ENCODE measurements at places on chromosomes 7 and 10. TPM values are rescaled to one million over a fixed set of nuclear protein-coding genes. Genes with fewer than 3 reads are reported as not detected.

DNA sequence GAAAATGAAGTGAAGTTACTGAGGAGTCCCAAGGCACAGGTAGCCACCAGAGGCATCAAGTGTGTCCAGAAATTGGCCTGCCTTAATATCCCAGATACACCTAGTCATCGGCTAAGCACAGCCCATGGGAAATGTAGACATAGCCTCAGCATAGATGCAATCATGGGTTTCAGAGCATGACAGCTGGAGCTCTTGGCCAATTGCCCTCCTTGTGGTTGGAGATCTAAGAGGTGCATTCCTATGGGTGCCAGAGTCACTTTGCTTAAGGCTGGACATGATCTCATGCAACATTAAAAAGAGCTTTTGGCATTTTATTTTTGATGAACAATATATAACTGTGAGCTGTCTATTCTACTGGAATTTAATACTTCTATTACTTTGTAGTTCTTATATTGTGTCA, 758.0 kb upstream of the LRRTM3 start:
- DNase-seq: peak; percentile 45

DNA sequence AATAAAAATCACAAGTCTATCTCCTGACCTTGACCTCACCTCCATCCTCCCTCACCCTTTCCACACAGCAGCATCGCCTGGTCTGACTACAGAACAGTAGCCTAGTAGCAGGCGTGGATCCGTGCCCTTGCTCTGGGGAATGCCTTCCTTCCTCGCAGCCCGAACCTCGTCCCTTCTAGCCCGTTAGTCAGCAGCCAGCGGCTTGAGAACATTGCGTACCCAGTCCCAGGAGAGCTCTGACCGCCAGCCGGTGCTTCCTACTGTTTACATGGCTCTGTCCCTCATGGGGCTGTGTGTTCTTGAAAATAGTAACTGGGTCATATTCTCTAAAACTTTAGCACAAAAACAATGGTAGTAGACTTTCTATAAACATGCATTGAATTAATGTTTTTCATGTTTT, 682.7 kb upstream of the IGFBP3 start:
- peak; percentile 97 for DNase-seq

GRCh38 chr7:23043441-23043840, 29.5 kb upstream of the HYCC1 start:
- peak; percentile 80 for DNase-seq

DNA sequence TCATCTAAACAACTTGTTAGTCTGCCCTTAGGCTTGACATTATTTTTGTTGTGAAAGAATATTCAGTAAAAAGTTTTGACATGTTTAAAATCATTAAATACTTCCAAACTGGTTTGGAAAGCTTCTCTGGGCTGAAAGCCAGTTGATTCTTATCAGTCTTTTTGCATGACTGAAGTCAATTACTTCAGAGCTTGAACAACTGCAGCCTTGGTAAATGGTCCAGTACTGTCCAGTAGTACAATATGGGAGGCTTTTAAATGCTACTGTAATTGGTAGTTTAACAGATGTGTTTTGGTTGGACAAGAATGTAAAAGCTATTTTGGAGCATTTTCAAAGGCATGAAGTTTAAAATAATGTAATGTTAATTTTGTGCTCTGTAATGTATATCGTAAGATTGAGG, 103.4 kb downstream of the SDK1 start:
- DNase-seq: peak; percentile 49

DNA sequence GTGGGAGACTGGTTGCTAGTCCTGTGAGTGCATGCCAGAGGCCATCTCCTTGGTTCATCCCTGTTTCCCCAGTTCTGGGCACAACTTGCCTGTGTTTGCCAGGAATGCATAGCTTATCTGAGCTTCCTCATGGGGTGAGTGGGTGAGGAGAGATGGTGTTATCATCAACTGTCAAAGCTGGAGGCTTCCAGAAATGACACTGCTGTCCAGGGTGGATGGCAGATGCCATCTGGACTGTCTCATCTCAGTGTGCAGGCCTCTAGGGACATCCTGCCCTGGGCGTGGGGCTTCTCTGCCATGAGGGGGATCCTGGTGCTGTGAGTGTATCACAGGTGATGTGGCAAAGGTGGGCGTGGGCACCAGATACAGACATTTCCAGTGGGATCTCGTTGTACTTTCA, 328.6 kb downstream of the DPP6 start:
- DNase-seq: no peak

DNA sequence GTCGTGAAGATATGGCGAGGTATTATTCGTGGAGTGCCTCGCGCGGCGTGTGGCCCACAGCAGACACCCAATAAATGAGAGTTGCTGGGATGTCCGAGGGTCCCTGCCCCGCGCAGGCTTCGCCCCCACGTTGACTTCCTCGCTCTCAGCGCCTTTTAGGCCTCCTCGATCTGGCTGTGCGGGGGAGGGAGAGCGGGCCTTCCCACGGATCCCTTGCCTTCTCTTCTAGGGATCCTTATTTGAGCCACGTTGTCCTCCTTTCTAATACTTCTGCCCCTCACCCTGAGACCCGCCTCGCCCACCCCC, 660 bp downstream of the VCL start:
- no peak for DNase-seq

DNA sequence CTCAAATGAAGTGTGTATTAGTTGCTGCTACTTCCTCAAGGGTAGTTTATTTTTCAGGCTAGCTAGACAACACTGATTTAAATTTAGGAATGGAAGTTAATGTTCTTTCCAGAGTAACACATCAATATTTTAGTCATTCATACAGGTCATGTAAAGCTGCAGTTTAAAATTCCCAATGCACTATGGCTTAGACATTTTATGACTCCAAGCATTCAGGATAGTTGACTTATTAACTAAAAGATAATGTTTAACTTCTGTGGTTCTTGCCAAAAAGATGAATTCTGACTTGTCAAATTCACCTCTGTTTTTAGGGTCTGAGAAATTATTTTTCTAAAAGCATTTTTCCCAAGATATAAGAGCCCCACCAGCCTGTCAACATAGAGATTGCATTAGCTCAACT, 131.9 kb downstream of the TFPI2 start:
- no peak for DNase-seq

GRCh38 chr7:95700917-95701316, 71.4 kb upstream of the DYNC1I1 start:
- DNase-seq: no peak

DNA sequence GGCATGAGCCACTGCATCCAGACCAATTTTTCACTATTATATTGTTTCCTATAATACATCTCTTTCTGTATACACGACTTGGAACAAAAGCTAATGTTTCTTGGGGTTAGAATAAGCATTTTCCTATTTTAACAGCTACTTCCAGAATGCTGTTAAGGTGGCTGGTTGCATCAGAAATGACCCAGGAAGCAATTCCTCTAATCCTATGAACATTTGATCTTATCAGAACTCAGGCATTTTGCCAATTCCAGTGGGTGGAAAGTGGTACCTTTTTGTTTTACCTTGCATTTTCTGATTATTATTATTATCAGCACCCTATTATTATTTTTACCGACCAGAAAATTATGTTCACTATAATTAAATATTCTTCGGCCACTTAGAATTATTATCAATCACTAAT, 73.3 kb downstream of the NDUFB2 start:
- DNase-seq: no peak

GRCh38 chr7:15737601-15738000, 51.1 kb upstream of the MEOX2 start:
- DNase-seq: no peak

GRCh38 chr10:57791546-57791945, 476.1 kb downstream of the IPMK start:
- no peak for DNase-seq

DNA sequence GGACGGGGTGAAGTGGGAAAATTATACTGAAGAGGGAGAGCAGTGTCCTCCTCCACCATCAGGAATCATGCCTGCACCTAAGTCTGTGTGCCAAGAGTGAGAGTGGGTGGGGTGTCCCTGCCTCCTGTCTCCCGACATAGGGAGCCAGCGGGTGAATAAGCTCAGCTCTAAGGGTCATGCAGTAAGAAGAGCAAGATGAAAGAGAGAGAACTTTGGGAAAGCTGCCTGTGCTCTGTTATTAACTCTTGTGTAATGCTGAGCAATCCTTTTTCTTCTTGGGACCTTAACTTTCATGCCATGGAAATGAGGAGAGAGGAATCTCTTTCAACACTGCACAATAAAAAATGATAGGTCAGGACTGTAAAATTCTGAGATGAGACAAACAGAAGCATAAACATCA, 7.9 kb upstream of the TCAF1 start:
- DNase-seq: no peak

GRCh38 chr7:130430841-130431666, 9.8 kb downstream of the CEP41 start:
- DNase-seq: peak; percentile 98

DNA sequence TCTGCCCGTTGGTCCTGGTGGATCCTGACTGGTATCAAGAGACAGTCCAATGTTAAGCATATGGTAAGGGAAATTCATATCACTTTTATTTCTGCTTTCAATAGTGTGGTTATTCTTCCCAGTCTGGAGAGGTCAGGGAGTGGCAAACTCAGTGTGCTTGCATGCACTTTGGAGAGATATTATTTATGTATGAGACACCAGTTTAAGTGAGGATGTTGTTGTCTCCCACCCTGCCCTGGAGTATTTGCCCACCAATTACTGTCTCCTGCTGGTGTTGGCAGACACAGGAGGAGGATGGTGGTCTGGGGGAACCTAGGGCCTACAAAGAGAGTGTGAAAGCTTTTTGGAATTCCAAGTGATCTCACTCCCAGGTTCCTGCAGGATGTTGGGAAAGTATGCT, 59.7 kb downstream of the OR13A1 start:
- DNase-seq: no peak

DNA sequence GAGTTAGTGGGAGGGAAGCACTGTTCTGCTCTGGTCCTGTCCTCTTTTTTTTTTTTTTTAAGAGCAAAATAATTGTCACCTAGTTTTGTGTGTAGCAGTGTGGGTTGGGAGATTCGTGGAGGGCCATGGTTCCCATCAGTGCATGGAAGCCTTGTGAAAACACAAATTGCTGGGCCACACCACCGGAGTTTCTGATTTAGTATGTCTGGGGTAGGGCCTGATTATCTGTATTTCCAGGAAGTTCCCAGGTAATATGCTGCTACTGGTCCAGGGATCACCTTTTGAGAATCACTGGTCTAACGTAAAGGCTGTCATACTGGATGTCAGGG, 191.3 kb downstream of the GATA3 start:
- no peak for DNase-seq

- DNase-seq: no peak
Measured at GRCh38 chr7:66258409-66258808, 53.3 kb downstream of the TPST1 start.

The THSD7A gene
- total RNA-seq: under 0.01 TPM

The NPVF gene
- total RNA-seq: not detected

The SP8 gene
- total RNA-seq: not detected

The SFRP5 gene
- total RNA-seq: not detected

The SYT15 gene
- total RNA-seq: not detected

The ABCC2 gene
- total RNA-seq: 0.58 TPM

The ORC5 gene
- total RNA-seq: 32.6 TPM
